ENCODE measurements at places on chromosomes 4 and X. TPM values are rescaled to one million over a fixed set of nuclear protein-coding genes. Genes with fewer than 3 reads are reported as not detected.

- H3K4me3 ChIP-seq, result no peak overlapping the region
- no peaks in the 10 kb centered on the region for H3K36me3 ChIP-seq
- no peaks in the 10 kb centered on the region for H3K27me3 ChIP-seq
- no peak for DNase-seq
Observed at GRCh38 chr4:127210893-127211649, 421.7 kb upstream of the INTU start.

DNA sequence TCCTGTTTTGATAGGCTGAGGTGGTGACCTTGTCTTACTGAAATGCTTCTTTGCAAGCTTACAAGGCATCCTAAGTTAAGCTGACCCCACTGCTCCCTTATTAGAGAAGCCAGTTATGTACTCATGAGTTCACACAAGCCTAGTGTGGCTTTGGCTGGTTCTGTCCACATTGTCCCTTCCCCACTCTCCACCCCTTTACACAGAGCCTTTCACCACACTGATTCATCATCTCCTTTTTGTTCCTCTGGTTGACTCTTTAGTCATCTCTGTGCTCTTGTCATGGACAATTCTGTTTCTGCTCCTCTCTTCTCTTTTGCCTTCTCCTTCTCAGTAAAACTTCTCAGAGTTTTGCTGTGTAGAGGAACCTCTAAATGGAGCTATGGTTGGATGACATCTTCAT lies 4.9 kb downstream of the CHRNA9 start:
- no peaks in the 10 kb centered on the region for H3K27me3 ChIP-seq
- H3K36me3 ChIP-seq, result no peaks in the 10 kb centered on the region
- H3K27ac ChIP-seq, result no peak overlapping the region
- DNase-seq, result no peak
- H3K4me3 ChIP-seq, result no peak overlapping the region
- no peaks in the 10 kb centered on the region for H3K4me1 ChIP-seq

Gene LIN54
- 14.7 TPM for total RNA-seq

- no peaks in the 10 kb centered on the region for H3K4me1 ChIP-seq
- no peaks in the 10 kb centered on the region for H3K36me3 ChIP-seq
- no peak for DNase-seq
- no peak overlapping the region for H3K4me3 ChIP-seq
- H3K27me3 ChIP-seq, result no peaks in the 10 kb centered on the region
Observed at GRCh38 chr4:179596621-179597020, 2154.4 kb upstream of the AGA start.

GRCh38 chr4:132297346-132297745 lies 851.7 kb upstream of the PCDH10 start:
- DNase-seq, result no peak
- H3K27me3 ChIP-seq, result no peaks in the 10 kb centered on the region
- no peak overlapping the region for H3K27ac ChIP-seq
- no peaks in the 10 kb centered on the region for H3K36me3 ChIP-seq
- no peak overlapping the region for H3K4me3 ChIP-seq

Gene RENBP
- total RNA-seq, result 7.6 TPM

DNA sequence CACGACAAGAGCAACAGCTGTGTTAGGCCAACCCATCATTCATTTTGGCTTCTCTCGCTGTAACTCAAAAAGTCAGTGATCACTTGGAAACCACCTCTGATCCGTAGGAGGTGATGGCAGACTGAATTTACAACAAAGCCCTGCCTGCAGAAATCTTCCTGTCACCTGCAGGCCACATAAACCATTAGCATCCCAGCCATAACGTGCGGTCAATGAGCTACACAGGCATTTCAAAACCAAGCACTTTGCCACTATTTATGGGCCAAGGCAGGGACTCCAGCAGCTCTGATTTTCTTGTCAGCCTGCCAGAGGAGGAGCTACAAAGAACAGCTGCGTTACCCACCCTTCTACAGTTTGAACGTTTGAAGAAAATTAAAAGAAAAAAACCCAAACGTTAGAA lies 228.1 kb upstream of the PPARGC1A start:
- H3K27ac ChIP-seq, result no peak overlapping the region
- H3K4me3 ChIP-seq, result no peak overlapping the region
- H3K4me1 ChIP-seq, result no peaks in the 10 kb centered on the region
- no peaks in the 10 kb centered on the region for H3K27me3 ChIP-seq
- H3K36me3 ChIP-seq, result no peaks in the 10 kb centered on the region
- no peak for DNase-seq

DNA sequence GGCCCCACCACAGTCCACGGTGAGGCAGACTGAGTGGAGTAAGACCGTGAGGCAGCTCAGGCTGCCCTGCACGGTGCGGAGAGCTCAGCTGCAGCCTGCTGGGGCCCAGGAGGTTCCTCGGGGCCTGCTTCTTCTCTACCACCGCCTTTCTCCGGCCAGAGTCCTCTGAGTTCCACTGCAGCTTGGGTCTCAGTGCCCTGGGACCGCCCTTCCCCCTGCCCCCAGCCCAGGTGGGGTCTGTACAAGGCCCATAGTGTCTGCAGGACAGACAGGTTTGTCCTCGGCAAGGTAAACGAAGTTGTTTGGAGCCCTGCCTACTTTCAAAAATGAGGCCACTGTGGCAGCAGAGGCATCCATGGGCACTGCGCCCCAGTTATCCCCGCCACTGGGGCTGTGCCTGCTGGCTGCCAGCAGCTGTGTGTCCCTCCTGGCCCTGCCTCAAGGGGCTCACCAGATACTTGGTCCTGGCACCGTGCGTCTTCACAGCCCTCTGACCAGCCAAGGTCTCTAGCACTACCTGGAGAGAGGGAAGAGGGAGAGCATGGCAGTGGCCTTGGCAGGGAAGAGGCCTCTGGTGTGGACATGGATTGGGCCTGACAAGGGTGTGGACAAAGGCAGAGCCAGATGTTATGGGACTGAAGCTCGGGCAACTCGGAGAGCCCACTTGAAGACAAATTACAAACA lies 4.0 kb downstream of the IRAK1 start:
- no peak for DNase-seq
- H3K4me3 ChIP-seq, result no peak overlapping the region
- peaks cover 15% of the 10 kb centered on the region for H3K4me1 ChIP-seq
- no peaks in the 10 kb centered on the region for H3K36me3 ChIP-seq

Gene OTC
- not detected for total RNA-seq

Gene EPGN
- 57.5 TPM for total RNA-seq

DNA sequence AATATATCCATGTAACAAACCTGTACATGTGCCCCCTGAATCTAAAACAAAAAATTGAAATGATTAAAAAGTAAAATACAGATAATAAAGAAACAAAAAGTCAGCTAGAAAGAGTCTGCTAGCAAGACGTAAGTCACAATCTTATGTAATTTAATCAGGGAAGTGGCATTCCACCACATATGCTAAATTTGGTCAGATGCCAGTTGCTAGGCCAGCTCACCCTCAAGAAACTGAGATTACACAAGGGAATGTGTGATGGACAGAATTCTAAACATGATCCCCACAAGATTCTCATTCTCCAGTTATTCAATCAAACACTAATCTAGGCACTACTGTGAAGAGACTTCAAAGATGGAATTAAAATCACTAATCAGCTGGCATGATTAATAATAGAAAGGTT lies 689.3 kb downstream of the CENPC start:
- no peak overlapping the region for H3K27ac ChIP-seq
- no peaks in the 10 kb centered on the region for H3K36me3 ChIP-seq
- H3K27me3 ChIP-seq, result no peaks in the 10 kb centered on the region
- DNase-seq, result no peak

GRCh38 chr4:57147335-57148060 lies 37.3 kb upstream of the IGFBP7 start:
- no peak overlapping the region for H3K4me3 ChIP-seq
- no peaks in the 10 kb centered on the region for H3K36me3 ChIP-seq
- no peaks in the 10 kb centered on the region for H3K4me1 ChIP-seq
- H3K27ac ChIP-seq, result no peak overlapping the region
- no peaks in the 10 kb centered on the region for H3K27me3 ChIP-seq
- DNase-seq, result no peak

Gene ADGRA3
- 9.9 TPM for total RNA-seq

- DNase-seq, result no peak
- no peaks in the 10 kb centered on the region for H3K36me3 ChIP-seq
- H3K4me3 ChIP-seq, result no peak overlapping the region
- no peaks in the 10 kb centered on the region for H3K4me1 ChIP-seq
Observed at GRCh38 chr4:92368653-92369052, 64.9 kb downstream of the GRID2 start.

DNA sequence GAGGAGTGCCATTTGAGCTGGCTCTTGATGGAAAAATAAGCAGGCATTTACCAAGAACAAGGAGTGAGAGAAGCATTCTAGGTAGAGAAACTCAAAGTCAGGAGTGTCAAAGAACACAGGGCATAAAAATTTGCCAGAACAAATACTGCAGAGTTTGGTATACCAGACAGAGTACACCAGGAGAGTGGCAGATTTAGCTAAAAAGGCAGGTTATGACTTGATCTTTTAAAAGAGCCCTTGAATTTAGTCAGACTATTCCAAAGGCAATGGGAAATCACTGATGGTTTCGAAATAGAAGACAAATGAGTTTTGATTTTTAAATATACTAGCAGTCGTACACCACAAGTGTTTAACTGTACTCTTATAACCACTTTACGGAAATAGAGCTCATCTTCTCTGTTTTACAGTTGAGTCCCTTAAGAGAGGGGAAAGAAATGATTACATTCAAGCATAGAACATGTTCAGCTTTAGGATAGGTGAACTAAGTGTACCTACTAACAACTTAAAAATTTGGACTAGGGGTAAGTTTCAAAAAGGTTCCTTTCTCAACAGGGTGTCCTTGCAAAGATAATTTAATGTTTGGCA lies 10.2 kb downstream of the UBE2D3 start:
- peaks cover 24% of the 10 kb centered on the region for H3K36me3 ChIP-seq
- peak overlapping the region; percentile 11 for H3K4me3 ChIP-seq
- H3K4me1 ChIP-seq, result peaks cover 62% of the 10 kb centered on the region

DNA sequence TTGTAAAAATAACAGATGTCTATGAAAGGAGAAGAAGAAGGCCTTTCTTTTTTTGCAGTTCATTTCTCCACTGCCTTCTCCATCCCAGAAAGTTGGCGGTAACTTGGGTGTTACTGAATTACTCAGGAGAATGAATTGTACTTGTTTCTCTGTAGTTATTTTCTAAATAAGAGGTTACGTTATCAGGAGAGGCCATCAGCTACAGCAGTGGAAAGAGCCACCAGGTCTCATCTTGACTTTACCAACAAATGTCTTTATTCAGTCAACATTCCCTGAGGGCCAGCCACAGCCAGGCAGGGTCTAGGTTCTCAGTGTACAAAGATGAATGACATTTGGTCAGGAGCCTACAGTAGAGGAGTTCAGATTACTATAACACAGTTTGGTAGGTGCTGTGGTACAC lies 8.1 kb downstream of the HADH start:
- H3K27ac ChIP-seq, result peak overlapping the region; percentile 67
- no peak for DNase-seq
- H3K27me3 ChIP-seq, result no peaks in the 10 kb centered on the region
- no peak overlapping the region for H3K4me3 ChIP-seq

GRCh38 chrX:47651043-47651905 lies 911 bp upstream of the ELK1 start:
- no peaks in the 10 kb centered on the region for H3K27me3 ChIP-seq
- DNase-seq, result no peak
- peaks cover 12% of the 10 kb centered on the region for H3K4me1 ChIP-seq

DNA sequence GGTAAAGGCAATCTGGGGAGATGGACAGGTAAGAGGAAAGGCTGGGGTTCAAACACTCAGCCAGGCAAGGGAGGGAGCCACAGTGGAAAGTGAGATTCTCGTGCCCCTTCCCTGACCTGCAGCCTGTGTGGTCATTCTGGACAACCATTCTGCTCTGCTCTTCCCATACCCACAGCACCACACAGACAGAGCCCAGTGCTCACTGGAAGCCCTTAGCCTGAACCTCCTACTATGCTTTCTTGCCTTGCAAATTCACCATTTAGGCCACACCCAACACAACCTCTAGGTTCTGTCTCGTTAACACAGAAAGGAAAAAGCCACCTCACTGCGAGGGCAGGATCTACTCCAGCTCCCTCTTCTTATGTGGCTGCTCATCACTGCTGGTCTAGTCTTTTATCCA lies 92.7 kb downstream of the SHISA3 start:
- no peaks in the 10 kb centered on the region for H3K4me1 ChIP-seq
- H3K27ac ChIP-seq, result no peak overlapping the region
- H3K36me3 ChIP-seq, result no peaks in the 10 kb centered on the region
- DNase-seq, result no peak
- H3K4me3 ChIP-seq, result no peak overlapping the region

Gene CTAG2
- total RNA-seq, result not detected

DNA sequence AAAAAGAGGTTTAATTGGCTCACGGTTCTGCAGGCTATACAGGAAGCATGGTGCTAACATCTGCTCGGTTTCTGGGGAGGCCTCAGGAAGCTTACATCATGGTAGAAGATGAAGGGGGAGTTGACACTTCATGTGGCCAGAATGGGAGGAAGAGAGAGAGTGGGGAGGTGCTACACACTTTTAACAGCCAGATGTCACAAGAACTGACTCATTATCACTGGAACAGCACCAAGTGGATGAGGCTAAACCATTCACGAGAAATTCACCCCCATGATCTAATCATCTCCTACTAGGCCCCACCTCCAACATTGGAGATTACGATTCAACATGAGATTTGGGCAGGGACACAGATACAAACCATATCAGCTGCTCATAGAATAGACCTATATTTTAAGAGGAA lies 255.8 kb downstream of the OPHN1 start:
- H3K36me3 ChIP-seq, result no peaks in the 10 kb centered on the region
- H3K4me1 ChIP-seq, result no peaks in the 10 kb centered on the region
- DNase-seq, result no peak
- no peak overlapping the region for H3K27ac ChIP-seq
- H3K4me3 ChIP-seq, result no peak overlapping the region

Gene MAGEC1
- total RNA-seq, result not detected

Gene SLITRK4
- total RNA-seq, result 0.76 TPM

Gene FAM50A
- total RNA-seq, result 18.0 TPM

DNA sequence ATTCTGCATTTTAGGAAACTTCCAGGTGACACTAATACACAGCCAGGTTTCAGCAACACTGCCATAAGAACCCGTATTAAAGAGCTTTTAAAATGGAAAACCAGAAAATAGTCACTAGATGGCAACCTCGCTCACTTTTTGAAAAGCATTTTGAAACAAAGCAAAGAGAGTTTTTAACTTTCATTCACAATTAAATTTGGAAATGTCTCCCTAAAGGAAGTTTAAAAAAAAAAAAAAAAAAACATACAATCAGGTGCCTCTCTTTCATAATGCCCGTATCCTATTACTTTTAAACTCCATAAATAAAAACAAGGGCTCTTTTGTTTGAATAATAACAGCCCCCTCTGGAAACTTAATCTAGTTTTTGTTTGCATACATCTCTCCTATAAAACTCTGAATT lies 20.3 kb downstream of the MEPE start:
- no peak for DNase-seq
- H3K27me3 ChIP-seq, result no peaks in the 10 kb centered on the region

Gene CLGN
- 2.5 TPM for total RNA-seq

DNA sequence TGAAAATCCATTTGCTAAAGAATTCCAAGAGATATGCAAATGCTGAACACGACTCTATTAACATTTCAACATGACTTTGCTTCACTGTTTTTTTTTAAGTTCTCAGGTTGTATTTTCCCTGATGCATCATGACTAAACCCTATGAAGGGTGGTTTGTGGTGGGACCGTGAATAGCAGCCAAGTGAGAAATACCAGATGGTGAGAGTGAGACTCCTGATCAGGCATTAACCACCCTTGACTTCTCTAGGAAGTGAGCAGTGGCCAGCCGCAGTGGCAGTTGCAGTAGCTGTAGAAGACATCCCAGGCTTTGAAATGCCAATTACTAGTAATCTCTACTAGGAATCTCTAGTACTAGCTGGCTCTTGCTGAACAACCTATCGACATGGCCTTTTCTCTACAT lies 383.4 kb downstream of the FAM133A start:
- no peaks in the 10 kb centered on the region for H3K36me3 ChIP-seq
- DNase-seq, result no peak
- H3K4me1 ChIP-seq, result no peaks in the 10 kb centered on the region
- H3K27me3 ChIP-seq, result no peaks in the 10 kb centered on the region
- no peak overlapping the region for H3K27ac ChIP-seq
- H3K4me3 ChIP-seq, result no peak overlapping the region
